ENCODE measurements at places on chromosomes 16 and 17.

DNA sequence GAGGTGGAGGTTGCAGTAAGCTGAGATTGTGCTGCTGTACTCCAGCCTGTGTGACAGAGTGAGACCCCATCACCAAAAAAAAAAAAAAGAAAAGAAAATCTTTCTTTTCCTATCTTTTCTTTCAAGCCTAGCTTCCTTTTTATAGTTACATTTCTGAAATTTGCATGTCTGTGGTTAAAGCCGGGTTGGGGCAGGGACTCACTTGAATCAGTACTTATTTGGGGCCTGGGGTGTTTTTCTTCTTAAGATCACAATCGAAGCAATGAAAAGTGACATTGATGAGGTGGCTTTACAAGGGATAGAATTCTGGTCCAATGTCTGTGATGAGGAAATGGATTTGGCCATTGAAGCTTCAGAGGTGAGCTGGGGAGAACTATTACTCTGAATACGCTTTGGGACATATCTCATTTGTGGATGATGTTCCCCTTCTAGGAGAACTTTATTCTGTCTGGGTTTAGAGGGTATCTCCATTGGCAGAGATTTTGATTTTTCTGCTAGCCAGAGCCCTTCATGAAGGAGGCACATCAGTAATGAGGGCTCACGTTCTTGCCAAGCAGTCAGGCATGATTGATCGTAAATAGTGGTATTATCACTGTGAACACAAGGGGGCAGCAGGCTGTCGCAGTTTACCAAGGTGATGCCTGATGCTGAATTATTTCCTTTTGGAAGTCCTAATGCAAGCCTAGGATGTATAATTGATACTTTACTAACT, 14.3 kb downstream of the KPNB1 start:
- peak; percentile 57 for DNase-seq

DNA sequence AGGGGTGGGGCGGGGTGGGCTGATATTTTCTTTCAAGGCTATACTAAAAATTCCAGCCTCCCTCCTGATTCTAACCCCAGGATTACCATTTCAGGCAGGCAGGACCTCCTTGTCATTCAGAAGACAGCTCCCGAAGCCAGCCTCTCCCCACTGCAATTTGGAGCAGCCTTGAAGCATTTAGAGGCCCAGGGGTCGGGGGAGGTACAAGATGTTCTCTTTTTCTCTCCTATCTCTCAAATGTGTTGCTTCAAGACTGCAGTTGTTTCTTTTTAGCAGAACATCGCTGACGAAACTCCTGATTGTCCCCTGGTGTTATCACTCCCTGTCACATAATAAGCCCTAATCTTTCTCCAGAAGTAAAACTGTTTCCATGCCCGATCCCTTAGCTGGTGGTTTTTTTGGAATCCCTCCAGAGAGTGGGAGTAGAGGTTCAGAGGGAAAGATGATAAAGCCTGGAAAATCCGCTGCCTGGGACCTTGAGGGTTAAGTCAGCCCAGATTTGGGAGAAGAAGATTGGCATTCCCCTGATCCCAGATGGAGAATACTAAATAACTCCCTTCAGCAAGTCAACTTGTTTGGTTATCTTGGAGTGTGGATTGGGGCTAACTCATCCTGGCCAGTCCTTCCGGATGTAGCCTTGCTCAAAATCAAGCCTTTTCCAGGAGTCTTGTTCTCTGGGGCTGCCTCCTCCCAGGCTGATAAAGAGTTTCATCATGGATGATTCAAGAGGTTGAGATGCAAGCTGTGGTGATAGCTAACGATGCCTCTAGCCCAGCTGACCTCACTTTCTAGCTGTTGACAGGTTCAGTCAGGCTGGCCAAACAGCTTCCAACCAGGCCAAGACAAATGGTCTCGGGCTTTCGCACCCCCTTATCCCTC, 71.3 kb downstream of the SOX9 start:
- DNase-seq = no peak

DNA sequence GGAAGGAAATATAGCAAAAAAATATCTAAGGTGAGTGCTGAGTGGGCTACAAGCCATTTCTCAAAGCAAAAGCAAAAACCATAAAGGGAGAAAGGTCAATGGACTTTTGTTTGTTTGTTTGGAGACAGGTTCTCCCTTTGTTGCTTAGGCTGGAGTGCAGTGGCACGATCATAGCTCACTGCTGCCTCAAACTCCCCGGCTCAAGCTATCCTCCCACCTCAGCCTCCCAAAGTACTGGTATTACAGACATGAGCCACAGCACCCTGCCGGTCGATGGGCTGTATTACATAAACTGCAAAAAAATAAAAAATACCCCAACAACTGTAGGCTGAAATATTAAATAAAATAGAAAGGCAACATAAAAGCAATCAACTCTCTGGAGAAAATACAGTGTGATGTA, 3.5 kb upstream of the RBBP6 start:
- DNase-seq = no peak

DNA sequence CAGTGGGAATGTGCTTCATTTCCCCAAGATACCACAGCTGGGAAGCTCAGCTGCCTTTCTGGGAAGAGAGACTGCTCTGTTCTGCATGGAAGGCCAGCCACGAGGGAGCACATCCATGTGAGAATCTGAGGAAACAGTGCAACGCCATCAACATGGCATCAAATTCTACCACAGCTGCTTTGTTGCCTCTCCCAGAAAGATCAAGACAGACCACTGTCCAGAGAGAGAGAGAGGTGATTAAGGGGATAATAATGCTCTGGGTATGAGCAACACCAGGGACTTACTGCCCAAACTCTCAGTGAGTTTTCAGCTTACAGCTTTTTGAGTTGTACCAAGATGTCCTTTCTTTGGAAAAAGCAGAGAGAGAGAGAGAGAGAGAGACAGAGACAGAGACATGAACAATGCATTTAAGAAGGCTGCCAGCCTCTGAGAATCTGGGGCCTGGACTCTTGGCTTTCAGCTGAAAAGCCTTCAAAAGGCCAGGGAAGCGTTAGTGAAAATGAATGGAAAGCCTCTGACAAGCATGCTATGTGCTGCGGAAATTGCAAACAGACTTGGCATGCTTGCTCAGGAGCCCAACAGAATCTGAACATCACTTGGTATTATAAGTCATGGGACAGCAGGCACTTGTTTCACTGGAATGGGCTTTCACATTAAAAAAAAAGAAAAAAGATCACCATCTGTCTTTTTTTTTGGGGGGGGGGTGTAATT, 223.1 kb downstream of the MAP2K6 start:
- DNase-seq = no peak

- DNase-seq = no peak
Observed at GRCh38 chr17:41338961-41339485, 11.6 kb downstream of the KRT33A start.

- no peak for DNase-seq
Observed at GRCh38 chr16:35754391-35755369, 2295.3 kb downstream of the TP53TG3F start.

DNA sequence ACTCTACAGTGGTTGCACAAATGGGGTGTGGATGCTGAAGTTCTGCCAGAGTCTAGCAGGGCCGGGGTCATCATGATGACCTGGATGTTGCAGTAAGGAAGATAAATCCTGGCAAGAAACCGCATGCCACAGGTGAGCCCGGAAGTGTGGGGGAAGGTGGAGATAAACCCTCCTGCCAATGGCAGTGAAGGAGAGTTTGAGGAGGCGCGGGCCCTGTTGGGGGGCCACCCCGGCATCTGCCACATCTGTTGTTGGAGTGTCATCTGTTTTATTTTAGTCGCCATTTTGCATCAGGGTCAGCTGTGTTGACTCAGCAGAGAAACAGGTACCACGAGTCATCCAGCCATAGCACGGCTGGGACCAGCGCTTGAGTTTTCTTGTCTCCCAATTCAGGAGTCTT, 173.8 kb upstream of the CHMP6 start:
- no peak for DNase-seq

DNA sequence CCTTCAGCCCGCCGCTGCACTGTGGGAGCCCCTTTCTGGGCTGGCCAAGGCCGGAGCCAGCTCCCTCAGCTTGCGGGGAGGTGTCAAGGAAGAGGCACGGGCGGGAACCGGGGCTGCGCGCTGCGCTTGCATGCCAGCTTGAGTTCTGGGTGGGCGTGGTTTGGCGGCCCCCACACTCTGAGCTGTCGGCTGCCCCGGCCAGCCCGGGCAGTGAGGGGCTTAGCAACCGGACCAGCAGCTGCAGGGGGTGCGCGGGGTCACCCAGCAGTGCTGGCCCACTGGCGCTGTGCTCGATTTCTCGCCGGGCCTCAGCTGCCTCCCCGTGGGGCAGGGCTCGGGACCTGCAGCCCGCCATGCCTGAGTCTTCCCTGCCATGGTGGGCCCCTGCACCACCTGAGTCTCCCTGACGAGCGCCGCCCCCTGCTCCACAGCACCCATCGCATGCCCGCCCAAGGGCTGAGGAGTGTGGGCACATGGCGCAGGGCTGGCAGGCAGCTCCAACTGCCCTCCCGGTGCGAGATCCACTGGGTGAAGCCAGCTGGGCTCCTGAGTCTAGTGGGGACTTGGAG, 17.0 kb downstream of the PRR11 start:
- DNase-seq = no peak

DNA sequence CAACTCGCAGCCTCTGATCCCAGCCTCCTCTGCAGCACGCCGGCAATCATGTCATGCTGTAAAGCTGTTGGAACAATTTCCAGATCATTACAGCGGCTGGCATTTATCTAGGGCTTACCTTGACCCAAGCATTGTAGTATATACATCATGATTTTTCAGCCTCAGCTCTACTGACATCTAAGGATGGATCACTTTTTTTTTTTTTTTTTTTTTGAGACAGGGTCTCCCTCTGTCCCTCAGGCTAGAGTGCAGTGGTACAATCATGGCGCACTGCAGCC, 103.3 kb downstream of the CMIP start:
- no peak for DNase-seq

DNA sequence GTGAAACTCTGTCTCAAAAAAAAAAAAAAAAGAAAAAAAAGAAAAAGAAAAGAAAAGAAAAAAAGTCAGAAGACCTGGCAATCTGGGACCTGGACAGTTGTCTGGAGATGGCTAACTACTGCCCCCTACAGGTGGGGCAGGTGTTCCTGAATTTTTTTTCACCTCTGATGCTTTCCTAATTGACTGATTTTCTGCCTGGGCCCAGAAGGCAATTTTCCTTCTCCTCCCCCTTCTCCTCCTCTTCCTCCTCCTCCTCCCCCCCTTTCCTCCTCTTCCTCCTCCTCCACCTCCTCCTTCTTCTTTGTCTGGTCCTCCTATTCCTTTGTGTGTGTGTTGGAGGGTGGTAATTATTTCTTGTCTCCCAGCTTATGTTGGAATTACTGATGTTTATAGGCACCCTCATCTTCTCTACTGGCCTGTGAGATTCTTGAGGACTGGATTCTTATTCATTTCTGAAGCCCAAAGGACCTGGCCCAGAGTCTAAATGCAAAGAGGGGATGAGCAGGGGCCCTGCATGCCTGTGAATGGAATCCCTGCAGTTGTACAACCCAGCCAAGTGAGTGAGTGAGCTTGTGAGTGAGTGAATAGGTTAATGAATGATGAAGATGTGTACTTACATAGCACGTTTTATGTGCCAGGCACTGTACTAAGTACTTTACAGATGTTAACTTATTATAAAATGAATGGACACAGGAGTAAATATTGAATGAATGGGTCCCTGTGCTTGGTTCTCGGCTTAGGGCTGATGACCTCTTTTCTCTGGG, 26.9 kb downstream of the IRX5 start:
- peak; percentile 4 for DNase-seq

- no peak for DNase-seq
Observed at GRCh38 chr16:88634994-88635670, 3.2 kb upstream of the IL17C start.

- DNase-seq = no peak
Observed at GRCh38 chr16:88375236-88375975, 7.4 kb upstream of the ZNF469 start.

- DNase-seq = no peak
Observed at GRCh38 chr16:24117680-24118079, 138.5 kb upstream of the CACNG3 start.

GRCh38 chr17:53141731-53142130, 681.0 kb upstream of the KIF2B start:
- no peak for DNase-seq

Data from NCI-H2081 (cell line).